Common myeloid progenitor, CD34-positive (primary cell): ENCODE measurements at places on chromosomes 13 and 19.

DNA sequence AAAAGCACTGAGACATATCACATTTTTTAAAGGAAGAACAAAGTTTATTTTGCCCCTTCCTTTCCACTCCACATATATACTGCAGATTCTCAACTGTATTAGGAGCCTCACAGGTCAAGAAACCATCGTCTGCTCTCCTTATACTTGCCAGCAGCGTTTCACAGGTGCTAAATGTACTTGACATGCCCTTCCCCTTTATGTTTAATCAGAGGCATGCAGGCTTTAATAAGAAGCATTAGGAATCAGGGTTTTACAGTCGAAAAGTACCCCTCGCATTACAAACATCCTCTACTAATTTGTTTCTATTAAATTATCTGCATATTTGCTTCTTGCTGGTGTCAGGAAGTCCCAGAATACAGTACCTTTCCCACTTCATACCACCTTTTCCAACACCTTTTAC is 3.7 kb upstream of the RAP2A start:
- no peak for DNase-seq
- H3K36me3 ChIP-seq, result no peaks in the 10 kb centered on the region
- H3K27me3 ChIP-seq, result no peaks in the 10 kb centered on the region
- no peak overlapping the region for H3K4me3 ChIP-seq
- peaks cover 25% of the 10 kb centered on the region for H3K4me1 ChIP-seq
- H3K27ac ChIP-seq, result no peak overlapping the region

DNA sequence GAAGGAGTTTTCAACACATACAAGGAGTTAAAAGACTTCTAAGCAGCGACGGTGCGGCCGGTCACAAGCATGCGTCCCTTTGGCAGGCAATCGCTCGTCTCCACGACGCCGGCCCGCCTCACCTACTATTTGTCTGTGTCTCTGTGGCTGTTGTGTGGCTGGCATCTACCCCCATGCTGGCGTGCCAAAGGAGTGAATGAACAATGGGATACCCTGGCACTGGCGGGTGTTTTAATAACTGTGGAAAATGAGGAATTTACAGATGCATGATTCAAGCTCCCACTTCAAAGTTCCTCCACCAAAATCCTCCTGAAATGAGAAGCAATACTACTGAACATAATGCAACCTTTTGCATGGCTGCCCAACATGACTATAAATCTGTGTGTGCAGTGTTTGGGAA is 176.6 kb downstream of the KLF5 start:
- no peak overlapping the region for H3K4me3 ChIP-seq
- H3K4me1 ChIP-seq, result peaks cover 4% of the 10 kb centered on the region
- no peaks in the 10 kb centered on the region for H3K36me3 ChIP-seq
- no peak for DNase-seq
- no peaks in the 10 kb centered on the region for H3K27me3 ChIP-seq

DNA sequence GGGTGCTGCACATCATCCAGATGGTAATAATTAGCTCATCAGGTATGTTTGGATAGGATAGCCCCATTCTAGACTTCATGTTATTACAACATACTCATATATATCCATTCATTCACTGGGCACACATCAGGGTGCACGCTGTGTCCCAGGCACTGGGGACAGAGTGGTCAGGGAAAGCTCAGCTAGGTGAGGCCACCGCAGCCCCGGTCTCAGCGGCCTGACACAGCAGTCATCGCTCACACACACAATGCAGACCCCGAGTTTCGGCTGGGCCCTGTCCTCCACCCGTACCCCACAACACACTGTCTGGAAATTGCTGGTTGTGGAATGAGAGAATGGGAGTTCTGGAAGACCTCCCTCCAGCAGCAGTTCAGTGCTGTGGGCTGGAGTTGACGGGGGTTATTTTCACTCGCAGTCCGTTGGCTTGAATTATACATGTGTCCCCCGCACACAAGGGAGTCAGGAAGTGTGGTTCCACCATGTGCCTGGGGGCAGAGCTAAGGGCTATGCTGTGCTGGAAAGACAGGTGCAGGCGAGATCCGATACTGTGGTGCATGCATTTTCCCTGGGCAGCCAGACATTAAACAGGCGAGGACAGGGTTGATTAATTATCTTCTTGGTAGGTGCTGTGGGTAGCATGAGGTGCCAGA is 257.6 kb downstream of the TEX29 start:
- no peak overlapping the region for H3K4me3 ChIP-seq
- H3K27ac ChIP-seq, result no peak overlapping the region
- no peaks in the 10 kb centered on the region for H3K36me3 ChIP-seq

GRCh38 chr19:12777217-12778016 is 2.1 kb upstream of the HOOK2 start:
- peaks cover 50% of the 10 kb centered on the region for H3K4me1 ChIP-seq
- peak overlapping the region; percentile 77 for H3K4me3 ChIP-seq
- no peaks in the 10 kb centered on the region for H3K36me3 ChIP-seq

- no peak overlapping the region for H3K27ac ChIP-seq
- no peaks in the 10 kb centered on the region for H3K27me3 ChIP-seq
- no peaks in the 10 kb centered on the region for H3K36me3 ChIP-seq
- no peak for DNase-seq
Measured at GRCh38 chr13:113404723-113405471, 41.0 kb upstream of the GRTP1 start.

- no peak overlapping the region for H3K27ac ChIP-seq
- H3K27me3 ChIP-seq, result no peaks in the 10 kb centered on the region
- DNase-seq, result no peak
- no peaks in the 10 kb centered on the region for H3K4me1 ChIP-seq
- H3K4me3 ChIP-seq, result no peak overlapping the region
- no peaks in the 10 kb centered on the region for H3K36me3 ChIP-seq
Measured at GRCh38 chr13:97944396-97945029, 9.0 kb upstream of the IPO5 start.

- peak; percentile 72 for DNase-seq
- H3K4me3 ChIP-seq, result no peak overlapping the region
- no peaks in the 10 kb centered on the region for H3K27me3 ChIP-seq
- H3K27ac ChIP-seq, result no peak overlapping the region
- H3K4me1 ChIP-seq, result no peaks in the 10 kb centered on the region
Measured at GRCh38 chr19:19053508-19054314, 10.1 kb upstream of the SLC25A42 start.

- no peak overlapping the region for H3K4me3 ChIP-seq
- H3K27me3 ChIP-seq, result no peaks in the 10 kb centered on the region
- H3K36me3 ChIP-seq, result no peaks in the 10 kb centered on the region
- no peak for DNase-seq
- H3K27ac ChIP-seq, result no peak overlapping the region
Measured at GRCh38 chr13:47092202-47092601, 195.3 kb upstream of the HTR2A start.

- no peaks in the 10 kb centered on the region for H3K4me1 ChIP-seq
- peak; percentile 12 for DNase-seq
- H3K36me3 ChIP-seq, result no peaks in the 10 kb centered on the region
- no peak overlapping the region for H3K4me3 ChIP-seq
Measured at GRCh38 chr19:53696951-53697350, 65.2 kb downstream of the DPRX start.

GRCh38 chr13:99828123-99828522 is 143.4 kb downstream of the ZIC5 start:
- H3K27ac ChIP-seq, result no peak overlapping the region
- no peaks in the 10 kb centered on the region for H3K36me3 ChIP-seq
- DNase-seq, result no peak
- H3K4me1 ChIP-seq, result no peaks in the 10 kb centered on the region
- H3K4me3 ChIP-seq, result no peak overlapping the region

GRCh38 chr13:91297503-91297902 is 50.0 kb upstream of the MIR17HG start:
- no peak for DNase-seq
- no peaks in the 10 kb centered on the region for H3K36me3 ChIP-seq
- H3K27ac ChIP-seq, result no peak overlapping the region
- H3K4me1 ChIP-seq, result no peaks in the 10 kb centered on the region

DNA sequence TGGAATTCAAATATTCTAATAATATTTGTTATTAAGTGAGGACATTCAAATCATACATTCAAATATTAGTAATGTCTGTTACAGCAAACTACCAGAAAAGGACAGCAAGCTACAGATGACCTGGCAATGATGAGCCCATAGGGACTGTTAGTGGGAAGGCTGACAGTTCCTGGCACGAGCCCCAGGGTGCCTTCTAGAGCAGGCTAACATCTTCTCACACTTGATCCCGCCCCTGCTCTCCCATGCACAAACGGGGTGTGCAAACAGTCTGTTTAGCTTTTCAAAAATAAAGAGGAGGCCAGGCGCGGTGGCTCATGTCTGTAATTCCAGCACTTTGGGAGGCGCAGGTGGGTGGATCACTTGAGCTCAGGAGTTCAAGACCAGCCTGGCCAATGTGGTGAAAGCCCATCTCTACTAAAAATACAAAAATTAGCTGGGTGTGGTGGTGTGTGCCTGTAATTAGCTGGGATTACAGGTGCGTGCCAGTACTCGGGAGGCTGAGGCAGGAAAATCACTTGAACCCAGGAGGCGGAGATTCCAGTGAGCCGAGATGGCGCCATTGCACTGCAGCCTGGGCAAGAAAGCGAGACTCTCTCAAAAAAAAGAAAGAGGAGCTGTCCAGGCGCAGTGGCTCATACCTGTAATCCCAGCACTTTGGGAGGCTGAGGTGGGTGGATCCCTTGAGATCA is 9.6 kb upstream of the GARRE1 start:
- DNase-seq, result no peak
- H3K27me3 ChIP-seq, result no peaks in the 10 kb centered on the region
- no peak overlapping the region for H3K27ac ChIP-seq

DNA sequence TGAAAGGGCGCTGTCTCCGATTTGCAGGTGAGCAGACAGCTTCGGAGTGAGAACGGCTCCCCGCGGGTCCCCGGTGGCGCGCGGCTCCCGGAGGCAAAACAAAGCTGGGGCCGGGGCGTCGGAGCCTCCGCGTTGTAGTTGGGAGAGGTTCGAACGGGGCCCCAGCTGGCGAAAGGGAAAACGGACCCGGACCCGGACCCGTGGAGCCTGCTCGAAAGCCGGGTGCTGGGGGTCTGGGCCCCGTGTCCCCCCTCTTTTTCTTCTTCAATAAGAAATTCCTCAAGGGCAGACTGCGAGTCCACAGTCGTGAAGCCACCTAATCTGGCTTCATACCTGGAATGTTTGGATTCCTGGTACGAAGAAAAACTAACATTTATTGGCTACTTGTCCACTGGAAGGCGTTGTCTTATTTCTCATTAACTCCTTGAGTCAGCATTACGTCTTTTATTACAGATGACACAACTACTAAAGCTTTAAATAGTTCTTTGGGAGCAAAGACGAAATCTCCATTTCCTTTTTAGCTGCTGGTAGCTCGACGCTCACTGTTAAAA is 632 bp upstream of the MTIF3 start:
- H3K27me3 ChIP-seq, result no peaks in the 10 kb centered on the region
- H3K36me3 ChIP-seq, result no peaks in the 10 kb centered on the region
- H3K4me1 ChIP-seq, result peaks cover 45% of the 10 kb centered on the region
- H3K27ac ChIP-seq, result peak overlapping the region; percentile 92
- peak overlapping the region; percentile 89 for H3K4me3 ChIP-seq

- peaks cover 5% of the 10 kb centered on the region for H3K36me3 ChIP-seq
- no peak overlapping the region for H3K27ac ChIP-seq
- no peak for DNase-seq
- no peaks in the 10 kb centered on the region for H3K4me1 ChIP-seq
- no peaks in the 10 kb centered on the region for H3K27me3 ChIP-seq
- H3K4me3 ChIP-seq, result no peak overlapping the region
Measured at GRCh38 chr13:42899266-42899665, 92.8 kb downstream of the EPSTI1 start.

GRCh38 chr13:99042521-99043250 is 64.8 kb upstream of the DOCK9 start:
- H3K4me3 ChIP-seq, result no peak overlapping the region
- H3K4me1 ChIP-seq, result peaks cover 18% of the 10 kb centered on the region
- no peak overlapping the region for H3K27ac ChIP-seq

DNA sequence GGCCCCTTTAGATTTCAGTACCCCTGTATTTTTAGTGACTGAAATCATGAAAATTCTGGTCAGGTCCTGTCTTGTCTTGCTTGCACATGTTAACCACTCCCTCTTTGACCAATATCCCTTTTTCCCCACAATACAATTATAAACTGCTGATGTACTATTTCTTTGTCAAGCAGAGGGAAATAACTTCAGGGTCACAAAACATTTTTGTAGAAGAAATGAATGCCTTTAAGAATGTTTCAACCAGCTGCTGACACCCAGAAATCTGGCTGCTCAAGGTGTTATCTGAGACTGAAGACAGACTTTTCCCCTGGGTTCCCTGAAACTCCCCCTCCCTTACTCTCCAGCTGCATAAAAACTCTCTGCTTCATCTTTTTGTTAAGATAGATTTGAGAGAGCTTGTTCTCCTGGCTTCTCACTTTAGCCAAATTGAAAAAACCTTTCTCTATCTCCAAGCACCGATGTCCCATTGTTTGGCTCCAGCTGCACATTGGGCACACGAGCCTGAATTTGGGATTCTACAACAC is 18.4 kb upstream of the ACOD1 start:
- no peak overlapping the region for H3K4me3 ChIP-seq
- H3K36me3 ChIP-seq, result no peaks in the 10 kb centered on the region
- no peak for DNase-seq

- H3K4me3 ChIP-seq, result peak within 1 kb of the TSS; percentile 86
- H3K4me1 ChIP-seq, result no peaks in the 10 kb centered on the region
- DNase-seq, result peak; percentile 97
- peaks cover 11% of the 10 kb centered on the region for H3K36me3 ChIP-seq
- H3K27me3 ChIP-seq, result no peaks in the 10 kb centered on the region
Measured at GRCh38 chr19:20923077-20923871, at the start of gene ZNF85. TSS of gene ZNF85 (plus strand) at chr19:20923251. CDS start at chr19:20923401, 150 bp downstream.

DNA sequence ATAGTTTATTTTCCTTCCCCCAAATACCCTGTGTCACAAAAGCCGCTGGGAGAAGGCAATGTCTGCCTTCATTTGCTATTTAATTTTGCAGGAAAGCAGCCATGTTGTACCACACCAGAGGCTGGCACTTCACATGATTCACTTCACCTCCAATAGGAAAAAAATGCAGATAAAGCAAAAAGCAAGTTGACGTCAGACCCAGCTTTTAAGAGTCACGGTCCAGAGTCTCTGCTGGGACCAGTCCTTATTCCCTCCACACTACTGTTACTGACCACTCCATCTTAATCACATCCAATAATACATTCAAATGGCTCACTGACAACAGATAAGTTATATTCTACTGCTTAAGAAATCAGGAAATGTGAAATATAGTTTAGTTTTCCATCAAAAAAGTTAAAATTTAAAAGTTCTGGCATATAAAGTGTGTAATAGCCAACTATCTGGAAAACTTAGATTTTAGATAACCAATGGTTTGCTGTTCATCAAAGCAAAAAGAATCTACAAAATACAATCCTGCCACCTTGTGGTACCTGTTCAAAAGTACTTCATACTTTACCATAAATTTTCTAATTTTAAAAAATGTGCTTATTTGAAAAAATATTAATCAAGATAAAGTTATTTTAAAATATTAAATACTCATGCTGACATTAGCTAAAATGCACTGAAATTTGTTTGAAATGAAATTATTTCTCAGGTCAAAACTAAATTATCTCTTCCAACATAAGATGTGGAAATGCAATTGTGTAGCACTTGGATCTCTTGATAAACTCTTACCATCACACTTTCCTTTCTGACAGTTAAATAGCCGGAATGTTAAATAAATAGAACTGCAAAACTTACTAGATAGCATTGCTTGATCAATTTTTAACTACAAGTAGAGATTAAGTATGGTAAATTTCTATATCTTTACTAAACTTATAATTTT is 97.3 kb downstream of the SERP2 start:
- no peaks in the 10 kb centered on the region for H3K36me3 ChIP-seq
- no peak overlapping the region for H3K27ac ChIP-seq
- peaks cover 5% of the 10 kb centered on the region for H3K4me1 ChIP-seq

GRCh38 chr19:45163751-45164460 is 3.1 kb upstream of the NKPD1 start:
- H3K27ac ChIP-seq, result no peak overlapping the region
- no peaks in the 10 kb centered on the region for H3K36me3 ChIP-seq
- H3K4me3 ChIP-seq, result peak overlapping the region; percentile 1
- no peaks in the 10 kb centered on the region for H3K4me1 ChIP-seq
- no peak for DNase-seq

GRCh38 chr19:23800271-23800670 is 41.6 kb upstream of the ZNF681 start:
- no peaks in the 10 kb centered on the region for H3K36me3 ChIP-seq
- H3K27me3 ChIP-seq, result no peaks in the 10 kb centered on the region
- H3K4me1 ChIP-seq, result no peaks in the 10 kb centered on the region
- DNase-seq, result no peak
